Pancreas (tissue), 10 donors: ENCODE measurements at places on chromosomes 3 and 15. TPM values are rescaled to one million over a fixed set of nuclear protein-coding genes. Genes with fewer than 3 reads are reported as not detected.

Gene RYR3
- 0.04 TPM for total RNA-seq

Gene TF
- 1.1 TPM for total RNA-seq

Gene CDCP1
- 7.9 TPM for total RNA-seq

Gene EFCC1
- total RNA-seq: 0.66 TPM

- DNase-seq: no peak
Measured at GRCh38 chr3:8095724-8096123, 405.9 kb upstream of the LMCD1 start.

GRCh38 chr3:168803536-168803935 is 707.8 kb upstream of the GOLIM4 start:
- no peak for DNase-seq
